Non-pigmented ciliary epithelial cell (primary cell): ENCODE measurements at places on chromosomes 5 and 9.

- DNase-seq = no peak
Observed at GRCh38 chr5:88934439-88934838, 51.5 kb upstream of the MEF2C start.

GRCh38 chr9:116643691-116644090 is 43.4 kb upstream of the TRIM32 start:
- DNase-seq = no peak

DNA sequence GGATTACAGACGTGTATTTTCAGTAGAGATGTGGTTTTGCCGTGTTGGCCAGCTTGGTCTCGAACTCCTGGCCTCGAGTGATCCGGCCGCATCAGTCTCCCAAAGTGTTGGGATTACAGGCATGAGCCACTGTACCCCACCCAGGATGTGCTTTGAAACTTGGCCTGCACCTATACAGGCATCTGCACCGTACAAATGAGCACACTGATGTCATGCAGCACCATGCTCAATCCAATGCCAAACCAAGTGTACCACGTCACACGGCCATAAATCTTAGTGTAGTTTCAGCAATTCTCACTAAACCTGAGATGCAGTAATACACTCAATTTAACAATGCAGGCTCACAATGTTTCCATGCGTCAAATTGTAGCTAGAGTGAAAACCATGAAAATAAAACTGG is 6.3 kb downstream of the NSUN2 start:
- no peak for DNase-seq

GRCh38 chr5:9456435-9457042 is 89.3 kb downstream of the SEMA5A start:
- DNase-seq = peak; percentile 64

- DNase-seq = no peak
Observed at GRCh38 chr9:128101231-128101661, 26.3 kb downstream of the PTGES2 start.
